ENCODE measurements at places on chromosomes 1 and 21.

DNA sequence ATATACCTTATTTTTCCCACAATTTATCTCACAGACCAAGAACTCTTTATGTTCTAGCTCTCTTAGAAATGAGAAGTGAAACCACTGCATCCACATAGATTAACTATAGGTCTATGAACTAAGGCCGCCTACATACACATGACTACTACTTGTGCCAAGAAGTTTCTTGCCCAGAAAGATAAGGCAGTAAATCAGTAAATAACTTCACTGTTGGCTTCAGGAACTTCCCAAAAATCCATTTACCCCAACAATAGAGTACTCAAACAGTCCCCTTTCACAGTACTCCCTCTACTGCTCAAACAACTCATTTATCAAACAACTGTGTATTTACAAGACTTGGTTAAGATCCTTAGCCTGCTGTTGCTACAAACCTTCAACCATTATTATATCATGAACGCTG, 96.5 kb downstream of the NME7 start:
- no peak for DNase-seq

- DNase-seq, result no peak
Measured at GRCh38 chr1:151255381-151255780, 847 bp downstream of the PSMD4 start.

GRCh38 chr1:63966016-63966415, 192.2 kb downstream of the ROR1 start:
- no peak for DNase-seq

- DNase-seq, result no peak
Measured at GRCh38 chr1:47777322-47777721, 219.9 kb downstream of the TRABD2B start.

DNA sequence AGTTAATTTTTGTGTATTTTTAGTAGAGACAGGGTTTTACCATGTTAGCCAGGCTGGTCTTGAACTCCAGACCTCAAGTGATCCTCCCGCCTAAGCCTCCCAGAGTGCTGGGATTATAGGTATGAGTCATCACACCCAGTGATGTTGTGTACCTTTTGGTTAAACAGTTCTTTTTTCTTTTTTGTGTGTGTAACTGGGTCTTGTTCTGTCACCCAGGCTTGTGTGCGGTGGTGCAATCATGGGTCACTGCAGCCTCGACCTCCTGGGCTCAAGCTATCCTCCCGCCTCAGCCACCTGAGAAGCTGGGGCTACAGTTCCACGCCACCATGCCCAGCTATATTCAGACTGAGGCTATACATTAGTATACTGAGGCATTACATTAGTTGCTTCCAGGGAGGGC, 37.8 kb downstream of the GABPB2 start:
- no peak for DNase-seq

DNA sequence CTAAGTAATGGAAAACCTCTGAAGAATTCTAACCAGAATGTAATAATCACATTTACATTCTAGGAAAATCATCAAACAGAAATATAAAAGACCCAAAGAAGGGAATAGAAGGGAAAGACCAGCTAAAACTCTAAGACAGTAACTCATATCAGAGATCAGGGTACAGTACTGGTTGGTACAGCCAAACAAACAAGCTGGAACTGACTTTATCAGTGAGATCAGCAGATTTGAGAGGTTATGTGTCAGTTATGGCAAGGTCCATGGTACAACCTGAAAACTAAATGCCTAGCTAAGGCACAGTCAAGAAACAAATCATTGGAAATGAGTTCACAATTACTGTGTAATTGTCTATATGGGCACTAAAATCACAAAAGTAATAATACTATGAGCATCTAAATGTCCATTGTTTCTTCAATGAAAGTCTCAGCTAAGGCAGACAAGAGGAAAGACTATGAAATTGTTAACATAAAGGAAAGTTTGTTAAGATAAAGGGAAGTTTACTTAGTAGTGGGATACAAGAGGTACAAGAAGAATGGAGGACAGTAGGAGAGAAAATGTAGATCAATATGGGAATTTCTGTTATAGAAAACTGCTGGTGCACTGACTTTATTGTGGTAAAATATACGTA, 75.8 kb downstream of the TRIM33 start:
- no peak for DNase-seq

DNA sequence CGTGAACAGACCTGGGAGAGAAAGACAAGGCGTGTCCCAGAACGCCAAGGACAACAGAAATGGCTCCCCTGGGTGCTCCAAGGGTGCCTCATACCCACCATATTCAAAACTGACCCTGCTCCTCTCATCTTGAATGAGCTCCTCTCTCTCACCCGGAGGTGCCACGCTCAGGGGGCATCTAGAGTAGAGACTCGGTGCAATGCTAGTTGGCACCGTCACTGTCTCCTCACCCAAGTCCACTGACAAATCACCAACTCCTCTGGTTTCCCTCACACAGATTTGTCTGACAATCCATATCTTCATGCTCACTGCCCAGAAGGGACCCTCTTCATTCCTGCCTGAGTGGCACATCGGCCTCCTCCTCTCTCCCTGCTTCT, 5.0 kb downstream of the TMEM125 start:
- no peak for DNase-seq

DNA sequence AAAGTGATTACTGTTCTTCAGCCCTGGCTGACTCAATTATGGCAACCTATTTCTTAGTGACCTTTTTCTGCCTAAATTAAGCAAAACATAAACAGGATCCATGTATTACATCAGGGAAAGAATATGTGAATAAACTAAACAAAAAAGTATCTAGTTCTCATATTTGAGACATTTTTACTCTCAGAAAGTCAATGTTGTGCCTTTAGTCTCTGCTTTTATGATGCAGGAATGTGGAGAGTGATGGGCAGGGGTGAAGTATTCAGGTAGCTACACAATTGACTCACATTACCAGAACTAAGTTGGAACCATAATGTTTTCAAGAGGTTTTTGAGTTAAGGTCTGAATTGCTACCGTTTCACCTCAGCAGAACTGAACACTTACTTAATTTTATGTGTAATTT, 462.7 kb upstream of the CXADR start:
- no peak for DNase-seq

DNA sequence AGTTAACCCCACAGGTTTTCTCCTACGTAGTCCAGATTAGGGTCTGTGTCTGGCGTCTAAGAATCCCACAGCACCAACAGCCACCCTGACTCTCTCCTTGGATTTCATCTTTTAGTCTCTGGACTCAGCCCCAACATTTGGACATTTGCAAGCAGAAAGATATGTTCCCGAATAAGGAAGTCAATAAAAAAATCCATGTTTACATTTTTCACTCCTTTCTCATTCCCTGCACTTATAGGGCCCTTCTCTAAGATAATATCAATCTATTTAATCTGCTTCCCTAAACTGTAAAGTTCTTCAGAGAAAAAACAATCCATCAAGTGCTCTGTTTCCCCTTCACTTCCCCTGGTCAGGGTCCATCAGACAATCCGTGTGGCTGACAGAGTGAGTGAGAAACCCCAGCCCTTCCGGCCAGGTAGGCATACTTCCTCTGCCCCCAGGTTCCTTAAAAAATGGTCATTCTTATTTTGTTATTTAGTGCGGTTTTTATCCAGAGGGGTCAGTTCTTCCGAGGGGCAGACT, 105.9 kb upstream of the CDC42BPA start:
- no peak for DNase-seq

DNA sequence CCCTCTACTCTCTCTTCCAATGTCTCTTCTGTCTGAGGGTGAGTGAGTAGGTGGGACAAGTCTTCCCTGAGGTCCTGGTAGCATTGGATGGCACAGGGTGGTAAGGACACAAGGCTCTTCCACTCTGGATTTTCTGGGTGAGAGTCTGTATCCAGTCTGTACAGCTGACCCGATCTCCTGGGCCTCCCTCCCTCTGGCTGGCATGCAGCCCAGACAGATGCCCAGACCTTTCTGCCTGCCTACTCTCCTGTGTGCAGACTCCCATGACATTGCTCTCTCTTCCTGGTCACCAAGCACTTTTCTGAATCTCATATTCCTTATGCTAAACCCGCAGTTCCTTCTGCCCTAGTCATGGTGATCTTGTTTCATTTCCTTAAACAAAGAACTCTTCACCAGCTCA, 100.3 kb downstream of the GRIK3 start:
- no peak for DNase-seq

GRCh38 chr1:216528816-216529215, 105.6 kb upstream of the USH2A start:
- DNase-seq, result no peak

DNA sequence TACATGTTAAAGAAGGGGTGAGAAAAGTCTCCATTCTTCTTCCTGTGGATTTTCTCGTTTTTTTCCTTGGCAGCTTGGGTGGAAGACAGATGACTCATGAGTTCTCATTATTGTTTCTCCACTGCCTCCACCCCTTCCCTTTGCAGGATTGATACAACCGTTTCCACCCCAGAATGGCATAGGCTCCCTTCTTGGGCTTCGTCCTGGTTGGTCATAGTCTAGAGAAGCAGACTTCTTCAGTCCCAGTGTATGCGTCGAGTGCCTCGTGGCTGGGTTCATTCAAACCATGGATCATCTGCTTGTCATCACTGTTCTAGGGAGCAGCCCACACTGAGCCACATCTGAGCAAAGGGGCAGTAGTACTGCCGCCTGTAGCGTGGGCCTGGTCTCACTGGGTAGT, 13.7 kb downstream of the PTGFRN start:
- DNase-seq, result no peak

- DNase-seq, result no peak
Measured at GRCh38 chr1:116852910-116853309, 56.8 kb upstream of the PTGFRN start.

- DNase-seq, result no peak
Measured at GRCh38 chr21:33375101-33375644, 28.0 kb upstream of the IFNGR2 start.

GRCh38 chr1:156546267-156546666, 26.1 kb downstream of the IQGAP3 start:
- no peak for DNase-seq

DNA sequence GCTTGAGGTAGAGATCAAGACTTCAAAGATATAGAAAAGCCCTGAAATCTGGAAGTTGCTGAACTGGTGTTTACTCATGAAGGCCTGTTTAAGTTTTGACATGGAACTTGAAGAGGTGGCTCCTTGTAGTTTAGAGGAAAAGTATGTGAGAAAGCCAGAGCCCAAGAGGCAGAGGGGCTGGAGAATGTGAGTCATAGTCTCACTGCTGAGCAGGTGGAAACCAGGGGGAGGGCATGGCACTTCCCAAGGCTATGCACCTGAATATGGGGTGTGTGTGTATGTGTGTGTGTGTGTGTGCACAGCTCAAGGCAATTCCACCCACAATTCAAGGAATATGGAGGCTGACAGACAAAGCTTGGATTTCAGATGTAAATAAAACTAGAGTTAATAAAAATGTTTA, 46.8 kb upstream of the C1orf198 start:
- DNase-seq, result no peak

GRCh38 chr1:119731741-119732430, 20.2 kb downstream of the PHGDH start:
- no peak for DNase-seq

Data from COR-L47 (cell line).